ENCODE measurements at places on chromosomes 13 and 19. TPM values are rescaled to one million over a fixed set of nuclear protein-coding genes. Genes with fewer than 3 reads are reported as not detected.

The CGB5 gene
- not detected for total RNA-seq

The ZNF723 gene
- not detected for total RNA-seq

The IGFL1 gene
- 22.9 TPM for total RNA-seq

The KIR2DL4 gene
- not detected for total RNA-seq

The ZNF492 gene
- 0.19 TPM for total RNA-seq

The OVOL3 gene
- not detected for total RNA-seq

The PROZ gene
- not detected for total RNA-seq

The SLC17A7 gene
- total RNA-seq, result 0.13 TPM

The C19orf85 gene
- not detected for total RNA-seq

The LRFN3 gene
- total RNA-seq, result 7.6 TPM

The ZNF433 gene
- 6.0 TPM for total RNA-seq

The ZNF560 gene
- not detected for total RNA-seq

The MBNL2 gene
- total RNA-seq, result 58.7 TPM

The TMEM205 gene
- total RNA-seq, result 173 TPM

The CDC42EP5 gene
- 39.4 TPM for total RNA-seq

The FBN3 gene
- 0.09 TPM for total RNA-seq

The NLRP11 gene
- total RNA-seq, result not detected

The VSTM2B gene
- total RNA-seq, result not detected

The TEX29 gene
- not detected for total RNA-seq

The ZNF284 gene
- total RNA-seq, result 0.49 TPM

The ZBTB45 gene
- 6.9 TPM for total RNA-seq

The SH2D3A gene
- 32.8 TPM for total RNA-seq

The LILRA2 gene
- total RNA-seq, result not detected

The GZMM gene
- 0.48 TPM for total RNA-seq

The CGB3 gene
- not detected for total RNA-seq

The CDC16 gene
- 40.2 TPM for total RNA-seq

The FAM124A gene
- total RNA-seq, result 1.6 TPM

The IGFL2 gene
- not detected for total RNA-seq

The EFNB2 gene
- total RNA-seq, result 14.9 TPM

The ZNF132 gene
- total RNA-seq, result 2.0 TPM

The LPAR2 gene
- 10.5 TPM for total RNA-seq

The RUBCNL gene
- total RNA-seq, result not detected

The RPS15 gene
- 3,774 TPM for total RNA-seq

The ITGBL1 gene
- 28.0 TPM for total RNA-seq

The IRGC gene
- total RNA-seq, result not detected

The RCBTB2 gene
- total RNA-seq, result 14.0 TPM

The BRSK1 gene
- not detected for total RNA-seq
